ENCODE measurements at places on chromosomes 5 and 9. TPM values are rescaled to one million over a fixed set of nuclear protein-coding genes. Genes with fewer than 3 reads are reported as not detected.

The TRIO gene
- 374 TPM for total RNA-seq

The SLC6A7 gene
- not detected for total RNA-seq

The MEIKIN gene
- 3.4 TPM for total RNA-seq

- DNase-seq, result no peak
Measured at GRCh38 chr5:61640179-61641021, 308.3 kb downstream of the ZSWIM6 start.

- DNase-seq, result peak; percentile 84
Measured at GRCh38 chr5:172678902-172679301, 37.8 kb downstream of the NEURL1B start.

The FOXD4L3 gene
- not detected for total RNA-seq

The PCDHB2 gene
- total RNA-seq, result 3.1 TPM

The FBP2 gene
- total RNA-seq, result not detected

- no peak for DNase-seq
Measured at GRCh38 chr5:52925001-52925400, 64.2 kb upstream of the ITGA2 start.

Measured in aorta (tissue), 5 donors.